Panc1 (cell line): ENCODE measurements at places on chromosomes 12 and 14. TPM values are rescaled to one million over a fixed set of nuclear protein-coding genes. Genes with fewer than 3 reads are reported as not detected.

Gene MANSC4
- total RNA-seq = not detected

Gene PGF
- total RNA-seq = 7.3 TPM

Gene RNF41
- 35.3 TPM for total RNA-seq

Gene LRRC10
- not detected for total RNA-seq

Gene MMP17
- 30.0 TPM for total RNA-seq

Gene PROX2
- not detected for total RNA-seq

Gene NKX2-8
- 0.18 TPM for total RNA-seq

Gene TMTC1
- 0.28 TPM for total RNA-seq

Gene VRTN
- not detected for total RNA-seq

DNA sequence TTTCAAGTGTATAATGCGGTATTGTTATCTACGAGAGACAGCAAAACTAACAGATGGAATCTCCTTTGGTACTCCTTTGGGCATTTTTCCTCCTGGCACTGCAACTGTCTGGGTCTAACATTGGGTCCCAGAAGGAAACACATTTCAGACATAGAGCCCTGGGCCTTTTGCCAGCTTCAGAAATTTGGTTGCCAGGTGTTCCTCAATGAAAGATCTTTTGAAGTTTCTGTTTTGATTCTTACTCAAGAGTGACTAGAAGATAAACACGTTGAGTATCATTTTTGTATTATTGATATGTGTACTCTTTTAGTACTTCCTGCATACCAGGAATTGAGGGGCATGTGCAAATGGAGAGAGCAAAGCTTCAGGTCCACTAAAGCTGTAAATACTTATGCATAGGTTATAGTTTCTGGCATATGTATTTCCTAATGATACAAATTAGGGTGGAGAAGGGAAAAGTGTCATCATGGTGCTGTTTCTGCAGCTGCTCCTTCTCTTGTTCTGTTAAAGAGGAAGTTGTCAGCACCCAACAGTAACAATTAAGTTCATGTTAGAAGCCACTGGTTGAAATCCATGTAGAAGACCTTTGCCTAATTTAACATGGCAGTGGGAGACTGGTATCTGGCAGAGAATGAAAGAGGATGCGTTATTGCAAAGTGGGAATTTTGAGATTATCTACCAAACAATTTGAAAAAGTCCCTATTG, 53.5 kb downstream of the SLC38A6 start:
- no peak for DNase-seq

GRCh38 chr14:64474041-64474440, 8.7 kb downstream of the AKAP5 start:
- no peak for DNase-seq

DNA sequence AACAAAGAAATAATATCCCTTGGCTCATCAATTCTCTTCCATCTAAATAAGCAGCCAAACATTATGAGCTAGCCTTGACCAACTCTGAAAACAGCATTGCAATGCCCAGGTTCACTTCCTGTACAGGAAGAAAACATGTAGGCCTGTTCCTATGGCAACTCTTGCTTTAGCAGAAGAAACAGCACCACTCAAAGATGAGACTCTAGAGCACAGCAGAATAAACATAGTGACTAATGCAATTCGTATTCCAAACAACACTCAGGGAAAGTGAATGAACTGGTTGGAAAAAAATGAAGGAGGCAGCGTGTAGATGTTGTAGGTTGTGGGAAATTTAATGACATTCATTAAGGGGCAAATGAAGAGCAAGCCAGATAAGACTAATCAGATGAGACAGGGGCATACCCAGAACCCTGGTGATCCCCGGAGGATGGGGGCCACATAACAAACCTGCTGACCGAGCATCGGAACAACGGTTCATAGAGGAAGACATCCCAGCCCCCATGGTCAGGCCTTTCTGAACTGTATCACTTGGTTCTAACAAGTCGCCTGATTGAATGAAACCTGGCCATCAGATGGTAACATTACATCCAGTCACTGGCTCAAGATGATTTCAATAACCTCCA, 9.0 kb downstream of the ARHGDIB start:
- DNase-seq = no peak

GRCh38 chr12:32261638-32262037, 137.7 kb upstream of the FGD4 start:
- no peak for DNase-seq

DNA sequence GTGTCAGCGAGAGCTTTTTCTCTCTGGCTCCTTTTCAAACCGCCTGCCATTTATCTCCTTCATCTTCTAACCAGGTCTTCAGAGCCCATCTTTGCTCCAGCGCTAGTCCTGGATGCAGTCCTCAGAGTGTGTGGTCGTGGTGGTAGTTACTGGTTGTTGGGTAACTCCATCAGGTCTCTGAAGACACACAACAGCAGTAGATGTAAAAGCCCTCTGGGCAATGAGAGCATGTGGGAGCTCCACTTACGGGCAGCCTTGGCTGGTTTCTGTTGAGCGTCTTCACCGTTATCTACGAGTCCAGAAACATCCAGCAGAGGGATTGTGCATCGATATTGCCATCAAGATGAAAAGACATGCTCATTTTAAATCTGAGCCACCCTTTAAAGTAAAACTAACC, 61.2 kb downstream of the FBXL14 start:
- no peak for DNase-seq

DNA sequence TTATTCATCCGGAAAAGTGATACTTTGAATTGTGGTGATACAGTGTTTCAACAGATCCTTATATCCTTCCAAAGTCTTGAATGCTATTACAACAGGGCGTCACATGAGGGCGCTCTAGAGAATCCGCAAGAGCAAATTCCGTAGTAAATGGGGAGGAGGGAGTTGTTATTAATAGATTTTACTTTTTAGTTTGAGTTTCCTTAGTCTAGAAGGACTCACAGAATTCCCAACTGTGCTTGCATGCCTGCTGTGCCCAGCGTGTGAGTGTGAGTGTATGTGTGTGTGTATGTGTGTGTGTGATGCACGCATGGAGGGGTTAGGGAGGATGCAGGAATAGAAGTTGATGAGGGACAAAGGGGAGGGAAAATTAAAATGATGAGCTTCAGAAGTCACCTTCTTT, 375.3 kb downstream of the C12orf75 start:
- DNase-seq = peak; percentile 12

- DNase-seq = no peak
These were observed 13.8 kb downstream of the GXYLT1 start for GRCh38 chr12:42130672-42131402.

DNA sequence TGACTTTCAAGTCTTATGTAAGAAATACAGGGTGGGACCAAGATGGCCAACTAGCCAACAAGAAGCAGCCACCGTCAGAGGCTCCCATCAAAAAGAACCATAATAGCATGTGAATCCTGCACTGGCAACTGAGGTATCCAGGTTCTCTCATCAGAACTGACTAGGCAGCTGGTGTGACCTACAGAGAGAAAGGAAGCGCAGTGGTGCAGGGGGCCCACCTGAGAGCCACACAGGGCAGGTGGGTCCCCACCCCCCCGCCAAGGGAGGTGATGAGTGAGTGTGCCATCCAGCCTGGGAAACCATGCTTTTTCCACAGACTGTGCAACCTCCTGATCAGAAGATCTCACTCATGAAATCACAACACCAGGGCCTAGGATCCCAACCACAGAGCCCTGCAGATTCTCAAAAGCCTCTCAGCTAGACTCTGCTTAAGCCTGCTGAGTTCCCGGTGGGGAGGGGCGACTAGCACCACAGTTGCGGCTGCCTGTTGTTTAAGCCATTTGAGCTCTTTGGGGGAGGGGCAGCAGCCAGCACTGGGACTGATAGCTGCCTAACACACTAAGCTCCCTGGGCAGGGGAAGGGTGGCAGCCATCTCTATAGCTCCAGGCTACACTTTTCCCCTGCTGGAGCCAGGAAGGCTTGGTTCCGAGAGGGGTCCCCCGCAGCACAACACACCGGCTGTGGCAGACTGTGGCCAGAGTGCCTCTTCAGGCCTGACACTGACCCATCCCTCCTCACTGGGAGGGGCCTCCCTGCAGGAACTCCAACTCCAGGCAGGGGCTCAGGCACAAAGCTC, 75.3 kb downstream of the GARIN6 start:
- DNase-seq = no peak

GRCh38 chr14:25406818-25407217, 356.9 kb upstream of the STXBP6 start:
- DNase-seq = no peak

DNA sequence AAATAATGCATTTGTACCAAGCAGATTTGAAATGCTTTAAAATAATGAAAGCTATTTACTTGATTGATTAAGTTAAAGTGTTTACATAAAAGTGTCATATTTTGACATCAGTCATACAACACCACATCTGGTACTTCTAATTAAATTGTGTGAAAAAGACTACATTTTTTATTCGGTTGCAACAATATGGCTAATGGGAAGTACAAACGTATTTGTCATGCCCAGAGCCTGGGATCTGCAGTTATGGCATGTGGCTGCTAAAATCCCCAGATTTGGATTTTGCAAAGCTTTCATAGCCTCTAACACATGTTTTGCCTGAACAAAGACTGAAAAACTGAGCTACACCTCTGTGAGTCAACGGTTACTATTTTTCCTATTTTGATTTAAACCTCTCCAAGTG, 66.6 kb downstream of the LLPH start:
- DNase-seq = no peak

DNA sequence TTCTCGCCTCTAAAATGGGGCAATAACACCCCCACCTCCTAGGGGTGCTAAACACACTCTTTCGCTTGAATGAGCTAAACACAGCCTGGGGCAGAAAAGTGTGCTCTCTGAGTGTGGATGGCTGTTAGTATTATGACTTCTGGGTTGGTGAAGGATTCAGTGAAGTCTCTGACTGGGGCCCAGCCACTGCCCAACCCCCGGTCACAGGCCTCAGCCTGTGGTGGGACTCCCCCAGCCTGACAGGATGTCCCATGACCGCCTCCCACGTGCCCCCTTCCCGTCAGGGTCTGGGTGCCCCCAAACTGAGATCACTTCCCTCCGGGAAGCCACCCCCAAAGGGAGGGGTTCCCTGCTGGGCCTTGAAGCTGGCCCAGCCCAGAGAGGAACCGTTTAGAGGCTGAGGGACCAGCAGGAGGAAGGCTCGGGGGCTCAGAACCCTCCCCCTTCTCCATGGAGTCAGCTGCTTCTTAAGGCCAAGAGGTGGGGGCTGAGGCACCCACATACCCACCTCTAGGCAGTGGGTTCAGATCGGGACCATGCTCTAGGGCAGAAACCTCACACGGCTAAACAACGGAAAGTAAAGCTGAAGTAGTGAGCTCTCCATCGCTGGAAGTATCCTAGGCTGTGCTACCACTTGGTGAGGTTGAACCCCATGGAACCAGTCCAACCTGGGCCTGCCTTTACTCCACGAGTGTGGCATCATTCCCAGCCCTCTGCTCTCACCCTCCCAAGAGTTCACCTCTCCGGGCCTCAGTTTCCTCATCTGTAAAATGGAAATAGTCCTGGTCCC, 13.8 kb downstream of the DTX1 start:
- DNase-seq = no peak

DNA sequence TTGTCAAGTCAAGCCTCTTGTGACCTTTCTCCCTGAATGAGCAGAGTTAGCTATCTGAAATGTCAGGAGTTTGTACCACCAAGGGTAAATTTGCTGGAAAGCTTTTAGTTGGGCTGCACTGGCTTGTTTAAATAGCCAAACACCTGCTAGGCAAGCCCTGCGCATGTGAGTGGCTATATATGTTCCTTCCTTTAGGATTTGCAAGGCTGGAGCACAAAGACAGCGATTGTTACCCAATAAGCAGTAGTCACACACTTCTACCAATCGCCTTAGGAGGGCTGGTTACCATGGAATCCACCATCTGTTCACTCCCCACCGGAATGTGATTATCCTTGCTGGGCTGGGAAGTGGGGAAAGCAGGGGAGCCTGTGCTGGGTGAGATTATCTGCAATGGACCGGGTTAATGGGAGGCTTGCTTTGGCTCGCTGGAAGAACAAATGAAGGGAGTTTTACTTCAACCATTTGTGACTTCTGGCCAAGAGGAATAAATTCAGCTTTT, 102.5 kb downstream of the FGD4 start:
- DNase-seq = no peak

- DNase-seq = no peak
These were observed 171.3 kb downstream of the TMTC2 start for GRCh38 chr12:82857911-82858533.

- no peak for DNase-seq
These were observed 16.4 kb downstream of the MANSC1 start for GRCh38 chr12:12333407-12334366.

DNA sequence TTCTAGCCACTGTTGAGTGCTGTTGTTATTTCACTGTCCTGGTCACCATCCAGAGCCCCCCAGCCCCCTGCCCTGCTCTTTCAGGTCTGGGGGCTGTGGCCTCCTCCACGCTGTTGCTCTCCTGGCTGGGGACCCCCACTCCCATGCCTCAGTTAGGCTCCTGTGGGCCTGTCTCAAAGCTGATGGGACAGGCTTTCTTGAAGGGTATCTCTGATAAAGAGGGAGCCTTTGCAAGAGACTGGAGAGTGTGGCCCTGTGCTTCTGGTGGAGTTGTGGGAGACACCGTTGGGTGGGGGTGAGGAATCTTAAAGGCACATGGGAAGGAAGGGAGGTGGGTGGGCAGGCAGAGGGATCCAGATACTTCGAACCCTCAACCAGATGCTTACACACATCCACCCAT, 12.2 kb upstream of the KRT86 start:
- DNase-seq = no peak

DNA sequence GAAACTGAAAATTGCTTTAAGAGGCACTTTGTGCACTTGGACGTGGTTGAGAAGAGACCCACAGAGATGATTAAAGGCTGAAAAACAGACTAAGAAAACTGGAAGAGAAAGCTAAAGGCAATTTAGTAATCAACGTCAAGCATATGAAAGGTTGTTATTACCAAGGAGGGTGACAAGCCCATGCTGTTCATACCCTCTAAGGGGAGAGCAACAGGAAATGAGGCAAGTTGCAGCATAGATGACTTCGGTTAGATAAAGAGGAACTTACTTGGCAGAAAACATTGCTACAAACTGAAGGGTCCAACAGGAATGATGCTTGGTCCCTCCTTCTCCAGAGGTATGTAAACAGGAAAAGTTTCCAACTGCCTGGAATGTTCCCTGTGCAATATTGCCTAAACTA, 107.8 kb downstream of the DUSP6 start:
- DNase-seq = no peak

GRCh38 chr12:74412606-74413230, 124.9 kb upstream of the ATXN7L3B start:
- DNase-seq = no peak

DNA sequence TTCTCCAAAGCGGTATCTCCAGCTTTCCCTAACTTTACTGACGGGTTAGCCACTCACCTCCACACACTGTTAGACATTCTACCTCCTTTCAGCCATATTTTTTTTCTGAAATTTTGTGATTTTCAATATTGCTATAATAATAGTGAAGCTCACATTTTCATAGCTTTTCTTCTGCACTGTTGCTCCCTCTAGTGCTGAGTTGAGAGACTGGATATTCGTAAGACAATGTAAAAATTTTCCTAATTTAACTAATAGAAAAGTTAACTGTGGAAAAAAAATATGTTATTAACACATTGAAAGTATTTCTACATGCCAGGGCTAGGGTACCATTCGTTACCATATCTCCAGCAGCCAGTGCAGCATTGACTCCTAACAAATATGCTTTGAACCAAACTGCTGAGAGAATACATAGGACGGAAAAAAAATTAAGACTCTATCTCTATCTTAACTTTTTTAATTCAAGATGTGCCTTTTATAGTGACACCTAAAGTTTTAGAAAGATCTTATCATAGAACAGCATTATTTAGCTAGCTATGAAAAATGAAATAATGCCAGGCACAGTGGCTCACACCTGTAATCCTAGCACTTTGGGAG, 48.7 kb upstream of the ABCC9 start:
- DNase-seq = no peak

- DNase-seq = no peak
These were observed 118.6 kb downstream of the PLXNC1 start for GRCh38 chr12:94266796-94267536.

GRCh38 chr14:83556065-83556464, 1973.9 kb upstream of the FLRT2 start:
- no peak for DNase-seq
